ENCODE measurements at places on chromosomes 7 and 10.

DNA sequence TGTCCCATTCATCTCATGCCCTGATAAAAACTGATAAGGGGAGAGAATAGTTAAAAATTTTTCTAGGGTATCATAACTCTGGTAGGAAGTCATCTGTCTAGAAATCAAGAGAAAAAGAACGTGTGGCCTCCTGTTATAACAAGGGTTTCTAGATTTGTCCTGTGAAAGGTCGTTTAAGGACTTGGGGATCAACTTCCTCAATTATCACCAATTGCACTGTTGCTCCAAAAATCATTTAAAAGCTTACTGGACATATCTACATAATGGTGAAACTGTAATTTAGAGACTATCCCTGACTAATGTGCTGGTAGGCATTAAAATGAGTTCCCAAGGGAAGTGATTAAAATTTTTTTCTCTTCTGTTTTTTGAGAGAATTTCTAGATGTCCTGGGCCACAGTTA lies 58.2 kb downstream of the GPR141 start:
- no peak for DNase-seq

DNA sequence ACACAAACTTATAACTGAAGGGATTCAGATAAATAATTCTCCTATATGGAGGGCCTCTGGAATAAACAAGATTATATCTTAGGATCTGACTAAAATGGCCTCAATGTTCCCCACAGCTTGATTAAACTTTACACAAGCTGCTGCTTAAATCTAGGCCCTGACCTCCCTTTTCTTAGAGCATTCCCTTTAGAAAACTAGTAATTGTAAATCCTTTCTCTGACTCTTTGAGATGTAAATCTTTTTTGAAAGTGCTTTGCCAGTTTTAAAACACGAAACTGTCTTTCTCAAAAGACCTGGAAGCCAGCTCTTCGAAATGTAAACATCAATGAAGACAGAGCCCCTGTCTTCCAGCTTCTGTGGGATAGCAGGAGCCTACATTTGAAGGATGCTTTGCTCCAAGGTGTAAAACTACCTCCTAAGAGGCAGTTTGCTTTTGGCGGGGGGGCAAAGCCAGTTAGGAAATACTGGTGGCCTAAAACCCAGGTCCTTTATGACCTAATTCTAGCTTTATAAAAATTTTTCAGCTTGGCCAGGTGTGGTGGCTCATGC lies 758.7 kb downstream of the CNTNAP2 start:
- no peak for DNase-seq

- DNase-seq = no peak
These were observed 107.6 kb downstream of the ADCY1 start for GRCh38 chr7:45681596-45682357.

DNA sequence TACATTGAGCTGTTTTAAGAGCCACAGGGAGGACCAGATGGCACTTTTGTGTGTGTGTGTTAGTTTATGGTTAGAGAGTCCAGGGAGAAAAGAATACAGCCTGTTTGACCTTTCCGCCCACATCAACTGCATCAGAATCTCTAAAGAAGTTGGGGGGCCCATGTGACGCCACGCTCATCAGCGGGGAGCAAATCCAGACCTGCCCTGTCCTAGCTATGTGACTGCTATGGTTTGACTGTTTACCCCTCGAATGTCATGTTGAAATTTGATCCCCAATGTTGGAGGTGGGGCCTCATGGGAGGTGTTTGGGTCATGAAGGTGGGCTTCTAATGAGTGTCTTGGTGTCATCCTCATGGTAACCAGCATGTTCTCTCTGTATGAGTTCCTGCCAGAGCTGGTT lies 128.0 kb downstream of the ADRA2A start:
- DNase-seq = no peak

GRCh38 chr7:66640802-66641525 lies 12.3 kb downstream of the KCTD7 start:
- no peak for DNase-seq

DNA sequence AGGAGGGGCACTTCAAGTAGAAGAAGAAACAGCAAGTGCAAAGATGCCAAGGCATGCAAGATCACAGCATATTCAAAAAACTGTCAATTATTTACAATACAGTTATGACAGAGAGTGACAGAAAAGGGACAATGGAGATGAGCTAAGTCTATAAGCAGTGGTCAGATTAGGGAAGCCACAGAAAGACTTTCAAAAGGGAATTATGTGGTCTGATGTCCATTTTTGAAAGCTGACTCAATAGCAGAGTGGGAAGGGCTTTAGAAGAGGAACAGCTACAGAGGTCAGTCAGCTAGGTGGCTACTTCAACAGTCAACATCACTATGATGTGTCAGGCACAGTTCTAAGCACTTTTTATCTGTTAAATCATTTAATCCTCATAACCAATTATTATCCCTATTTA lies 45.2 kb upstream of the SPOCK2 start:
- no peak for DNase-seq

DNA sequence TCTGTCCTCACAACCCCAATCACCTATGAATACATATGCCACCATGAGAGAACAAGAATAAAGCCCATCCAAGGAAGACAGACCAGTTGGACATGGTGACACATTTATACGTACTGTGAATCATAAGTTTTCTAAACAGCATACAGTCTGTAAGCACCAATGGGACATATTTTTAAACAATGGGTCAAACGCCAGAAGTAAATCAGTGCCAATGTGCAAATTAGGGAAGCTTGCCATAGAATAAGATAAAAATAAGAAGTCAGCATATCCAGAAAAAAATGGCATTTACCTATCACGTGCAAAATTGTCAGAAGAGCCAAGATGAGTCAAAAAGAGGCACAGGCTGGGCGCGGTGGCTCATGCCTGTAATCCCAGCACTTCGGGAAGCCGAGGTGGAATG lies 910.4 kb downstream of the SORCS1 start:
- DNase-seq = no peak

DNA sequence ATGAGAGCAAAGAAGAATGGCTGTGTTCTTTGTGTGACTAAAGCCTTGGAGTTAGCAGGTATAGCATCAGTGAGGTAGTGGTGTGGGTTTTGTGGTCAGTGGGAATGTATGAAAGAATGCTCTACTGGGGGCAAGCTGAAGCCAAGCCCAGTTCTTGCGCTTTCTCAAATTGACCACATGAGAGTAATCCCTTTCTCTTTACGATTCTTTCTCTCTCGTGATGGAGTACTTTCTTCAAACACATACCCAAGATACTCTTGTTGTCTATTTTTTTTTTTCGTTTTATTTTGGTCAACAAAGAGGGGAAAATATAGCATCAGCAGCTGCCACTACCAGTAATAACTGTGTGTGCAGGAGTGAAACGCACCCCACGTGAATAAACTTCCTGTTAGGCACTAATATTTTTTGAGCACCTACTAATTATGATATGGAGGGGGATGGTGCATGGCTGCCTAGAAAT lies 8.4 kb upstream of the PANK1 start:
- DNase-seq = no peak

- no peak for DNase-seq
These were observed 298.9 kb downstream of the ELMO1 start for GRCh38 chr7:37149773-37150124.

DNA sequence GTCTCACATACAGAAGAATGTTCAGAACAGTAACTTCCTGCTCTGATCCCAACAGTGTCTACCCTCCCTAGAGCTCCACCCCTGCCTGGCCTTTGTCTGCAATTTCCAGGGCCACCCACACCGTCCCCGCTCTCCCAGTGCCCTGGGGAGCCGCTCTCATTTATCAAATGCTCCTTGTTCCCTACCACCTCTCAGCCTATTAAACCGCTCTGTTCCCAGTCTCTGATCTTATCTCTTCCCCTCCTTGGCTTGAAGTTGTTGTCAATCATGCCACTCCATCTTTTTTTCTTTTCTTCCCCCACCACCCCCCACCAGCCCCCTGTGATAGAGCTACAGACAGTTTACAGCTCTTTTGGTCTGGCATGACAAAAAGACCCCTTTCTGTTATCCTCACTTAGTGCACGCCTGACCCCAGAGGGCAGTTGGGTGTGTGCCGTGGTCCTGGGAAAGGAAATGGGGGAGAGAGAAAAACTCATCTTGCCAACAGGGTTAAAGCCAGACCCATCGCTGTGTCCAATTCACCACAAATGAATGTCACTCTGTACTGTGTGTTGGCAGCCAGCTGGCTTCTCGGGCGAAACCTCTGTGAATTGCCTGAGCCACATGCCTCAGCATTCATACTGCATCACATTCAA lies 28.8 kb upstream of the HECTD2 start:
- DNase-seq = peak; percentile 43

DNA sequence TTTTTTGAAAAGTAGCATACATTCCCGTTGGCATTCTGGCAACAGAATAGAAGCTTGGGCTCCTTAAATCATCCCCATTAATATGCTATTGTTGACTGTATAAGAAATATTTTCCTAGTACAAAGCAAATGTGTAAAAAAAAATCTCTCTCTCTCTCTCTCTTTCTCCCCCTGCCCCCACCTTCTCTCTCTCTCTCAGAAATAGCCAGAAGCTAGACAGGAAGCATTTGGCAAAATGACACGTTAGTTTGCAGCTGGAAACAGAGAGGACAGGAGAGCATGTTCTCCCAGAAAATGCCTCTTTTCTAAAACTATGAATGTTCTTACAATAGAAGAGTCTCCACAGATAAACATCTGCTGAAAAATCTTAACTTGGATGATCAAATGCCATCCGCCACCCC lies 59.6 kb upstream of the AKR1E2 start:
- no peak for DNase-seq

DNA sequence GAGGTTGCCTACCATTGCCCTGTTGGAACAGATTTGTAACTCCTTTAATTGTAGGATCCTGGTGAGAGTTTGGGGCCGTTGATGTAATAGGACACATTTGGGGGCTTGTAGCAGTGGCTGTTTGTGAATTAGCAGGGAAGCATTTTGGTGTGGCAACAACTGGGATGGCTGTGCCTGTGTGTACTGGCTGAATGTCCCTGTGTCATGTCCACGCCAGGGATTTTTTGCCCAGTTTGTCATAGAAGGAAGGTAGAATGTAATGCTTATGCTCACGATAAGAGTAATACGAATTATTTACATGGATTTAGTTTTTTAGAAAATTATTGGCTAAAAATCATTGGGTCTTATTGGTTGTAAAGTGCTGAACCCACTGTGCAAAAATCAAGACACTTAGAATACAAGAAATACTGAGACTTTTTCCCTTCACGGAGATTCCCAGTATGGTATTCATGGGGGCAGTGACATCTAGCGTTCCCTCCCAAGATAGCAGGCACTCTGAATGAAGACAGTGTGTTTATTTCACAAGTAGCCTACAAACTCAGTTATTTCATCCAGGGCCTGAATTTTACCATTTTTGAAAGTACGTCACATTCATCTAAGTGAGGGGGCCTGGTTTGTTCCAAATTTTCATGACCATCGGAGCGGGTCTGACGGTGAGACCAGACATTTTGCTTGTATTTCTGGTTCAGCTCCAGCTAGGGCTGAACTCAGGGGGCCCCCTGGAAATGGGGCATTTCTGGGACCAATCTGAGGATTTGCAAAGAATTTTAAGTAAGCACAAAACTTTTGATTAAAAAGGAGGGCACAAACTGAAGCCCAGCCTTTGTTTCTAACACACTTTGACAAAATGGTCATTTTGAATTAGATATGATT lies 74.7 kb downstream of the CACNB2 start:
- DNase-seq = peak; percentile 61

GRCh38 chr7:81674431-81674830 lies 95.4 kb downstream of the HGF start:
- no peak for DNase-seq

GRCh38 chr7:44889086-44889781 lies 3.9 kb upstream of the PURB start:
- no peak for DNase-seq

GRCh38 chr7:93161181-93161762 lies 13.1 kb upstream of the SAMD9L start:
- no peak for DNase-seq
